T-helper 9 cell (primary cell): ENCODE measurements at places on chromosomes 3 and 15.

DNA sequence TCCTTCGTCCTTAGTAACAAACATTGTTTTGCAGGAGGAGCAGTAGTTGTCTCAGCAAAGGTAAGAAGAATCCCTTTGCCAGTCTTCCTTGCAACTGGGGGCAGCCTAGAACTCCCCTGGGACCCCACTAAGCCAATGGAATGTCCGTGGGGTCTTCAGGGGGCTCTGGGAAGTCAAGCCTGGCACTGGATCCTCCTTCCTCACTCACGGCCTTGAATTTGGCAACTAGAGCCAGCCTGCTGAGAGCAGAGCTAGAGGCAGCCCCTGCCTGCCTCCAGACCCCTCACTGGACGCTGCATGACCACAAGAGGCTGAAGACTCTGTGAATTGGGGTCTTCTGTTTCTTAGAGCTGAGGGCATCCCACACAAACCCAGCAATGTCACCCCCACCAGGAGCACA lies 18.6 kb upstream of the PRR23E start:
- DNase-seq: no peak

GRCh38 chr3:133274477-133274876 lies 125.4 kb upstream of the BFSP2 start:
- DNase-seq: no peak

GRCh38 chr3:188453431-188454384 lies 299.8 kb downstream of the LPP start:
- no peak for DNase-seq

- DNase-seq: no peak
These were observed 24.8 kb downstream of the PSTPIP1 start for GRCh38 chr15:77019521-77020331.

- DNase-seq: no peak
These were observed 37.9 kb upstream of the ARL8B start for GRCh38 chr3:5084224-5084623.

- no peak for DNase-seq
These were observed 9.6 kb upstream of the EHHADH start for GRCh38 chr3:185263423-185263822.

DNA sequence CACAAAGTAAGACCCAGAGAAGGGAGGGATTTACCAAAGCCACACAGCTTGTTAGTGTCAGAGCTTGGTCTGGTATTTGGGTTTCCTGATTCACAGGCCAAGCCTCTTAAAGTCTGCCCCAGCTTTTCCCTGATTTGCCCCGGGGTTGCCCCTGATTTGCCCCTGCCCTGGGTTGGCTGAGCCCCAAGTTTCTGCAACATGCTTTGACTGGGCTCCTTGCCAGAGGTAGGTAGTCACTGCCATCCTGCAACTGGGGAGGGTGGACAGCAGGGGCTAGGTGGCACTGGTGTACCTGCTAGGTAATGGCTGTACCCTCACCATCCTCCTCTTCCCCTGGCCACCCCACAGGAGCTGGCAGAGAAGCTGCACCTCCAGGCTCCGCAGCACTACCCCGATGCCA lies 2.5 kb downstream of the MPI start:
- DNase-seq: no peak

GRCh38 chr3:106399761-106400160 lies 530.9 kb upstream of the CBLB start:
- no peak for DNase-seq

DNA sequence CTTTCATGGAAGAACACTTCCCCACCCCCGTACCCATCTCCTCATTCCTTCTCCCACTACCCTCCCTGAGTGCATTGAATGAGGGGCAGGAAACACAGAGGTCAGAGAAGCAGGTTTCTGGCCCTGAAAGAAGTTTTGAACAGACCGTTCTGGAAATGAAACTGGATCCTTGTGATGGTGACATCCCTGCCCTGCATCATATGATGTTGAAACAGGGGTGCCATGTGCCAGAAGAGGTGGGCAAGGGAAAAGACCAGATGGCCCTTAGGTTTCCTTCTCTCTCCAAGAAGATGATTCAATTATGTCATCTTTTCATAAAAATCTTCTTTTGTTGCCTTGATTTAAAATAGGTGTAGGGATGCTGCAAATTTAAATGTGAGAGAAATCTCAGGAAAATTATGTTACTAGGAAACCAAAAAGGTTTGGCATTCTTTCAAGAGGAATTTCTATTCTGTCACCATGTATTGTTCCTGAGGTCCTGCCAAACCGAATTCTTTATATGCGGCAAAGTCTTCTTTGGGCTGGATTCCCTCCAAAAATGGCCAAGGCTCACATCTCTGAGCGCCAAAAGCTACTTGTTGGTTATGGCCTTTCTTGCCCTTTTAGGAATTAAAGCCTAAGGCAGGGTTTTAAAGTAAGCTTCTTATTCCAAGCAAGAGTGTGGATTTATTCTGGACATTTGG lies 19.9 kb upstream of the TNFAIP8L3 start:
- DNase-seq: no peak

- DNase-seq: no peak
These were observed 17.1 kb downstream of the VIPR1 start for GRCh38 chr3:42519568-42519962.

GRCh38 chr15:89137926-89138325 lies 49.7 kb downstream of the ABHD2 start:
- DNase-seq: no peak

DNA sequence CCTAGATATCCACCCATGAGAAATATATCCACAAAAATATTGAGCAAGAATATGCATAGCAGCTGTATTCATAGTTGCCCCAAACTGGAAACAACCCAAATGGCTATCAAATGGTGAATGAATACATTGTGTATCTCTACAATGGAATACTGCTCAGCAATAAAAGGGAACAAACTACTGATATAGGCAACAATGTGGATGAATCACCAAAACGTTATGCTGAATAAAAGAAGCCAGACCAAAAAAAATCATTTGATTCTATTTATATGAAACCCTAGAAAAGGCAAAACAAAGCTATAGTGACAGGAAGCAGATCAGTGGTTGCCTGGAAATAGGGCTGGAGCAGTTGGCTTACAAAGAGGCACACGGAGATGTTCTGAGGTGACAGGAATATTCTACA lies 15.5 kb upstream of the CMTM7 start:
- no peak for DNase-seq

DNA sequence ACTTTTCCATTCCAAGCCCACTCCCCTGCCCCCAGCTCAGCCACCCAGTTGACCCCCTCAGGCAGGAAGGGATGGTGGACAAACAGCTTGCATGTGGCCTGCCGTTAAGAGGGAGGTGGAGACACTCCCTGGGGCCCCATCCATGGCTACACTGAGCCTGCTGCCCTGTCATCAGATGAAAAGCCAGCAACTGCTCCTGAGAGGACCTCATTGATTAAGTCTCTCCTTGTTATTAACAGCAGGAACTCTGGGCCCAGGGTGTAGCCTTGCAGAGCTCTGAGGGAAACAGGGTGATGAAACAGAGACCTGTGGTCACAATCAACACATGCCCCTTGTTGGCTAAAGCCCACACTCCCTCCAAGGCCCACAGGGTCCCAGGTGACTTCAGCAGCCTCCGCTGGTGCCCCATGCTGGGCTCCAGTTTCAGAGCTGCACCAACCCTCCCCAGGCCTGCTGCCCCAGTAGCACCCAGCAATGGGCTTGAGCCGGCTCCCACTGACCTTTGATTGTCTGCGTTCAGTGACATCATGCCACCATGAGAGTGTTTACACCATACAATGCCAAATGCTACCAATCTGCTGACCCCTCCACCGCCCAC lies 22.3 kb upstream of the TLE3 start:
- no peak for DNase-seq

- DNase-seq: no peak
These were observed 105.6 kb downstream of the LPP start for GRCh38 chr3:188259596-188259995.

- no peak for DNase-seq
These were observed 15.5 kb upstream of the PLA2G4E start for GRCh38 chr15:42036112-42036905.
